ENCODE measurements at places on chromosomes 3 and 15.

GRCh38 chr15:29852201-29852600 lies 29.9 kb upstream of the TJP1 start:
- DNase-seq, result no peak

- DNase-seq, result no peak
These were observed 3.6 kb upstream of the STARD5 start for GRCh38 chr15:81327516-81327915.

DNA sequence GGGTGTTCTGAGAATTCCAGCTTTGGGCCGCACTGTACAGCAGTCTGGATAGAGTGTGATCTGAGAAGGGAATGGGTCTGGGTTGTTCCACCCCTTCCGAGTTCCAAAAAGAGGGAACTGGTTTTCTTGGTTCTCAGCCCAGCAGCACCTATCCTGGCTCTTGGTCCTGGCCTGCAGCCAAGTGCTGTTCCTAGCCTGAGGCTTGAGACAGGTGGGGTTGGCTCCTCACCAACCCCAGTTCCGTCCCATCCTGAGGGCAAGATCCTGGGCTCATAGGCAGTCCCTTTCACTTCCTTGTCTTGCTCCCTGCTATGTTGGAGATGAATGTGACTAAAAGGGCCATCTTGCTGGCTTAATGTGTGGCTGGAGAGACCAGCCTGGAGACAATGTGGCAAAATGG lies 15.2 kb downstream of the IVD start:
- no peak for DNase-seq

DNA sequence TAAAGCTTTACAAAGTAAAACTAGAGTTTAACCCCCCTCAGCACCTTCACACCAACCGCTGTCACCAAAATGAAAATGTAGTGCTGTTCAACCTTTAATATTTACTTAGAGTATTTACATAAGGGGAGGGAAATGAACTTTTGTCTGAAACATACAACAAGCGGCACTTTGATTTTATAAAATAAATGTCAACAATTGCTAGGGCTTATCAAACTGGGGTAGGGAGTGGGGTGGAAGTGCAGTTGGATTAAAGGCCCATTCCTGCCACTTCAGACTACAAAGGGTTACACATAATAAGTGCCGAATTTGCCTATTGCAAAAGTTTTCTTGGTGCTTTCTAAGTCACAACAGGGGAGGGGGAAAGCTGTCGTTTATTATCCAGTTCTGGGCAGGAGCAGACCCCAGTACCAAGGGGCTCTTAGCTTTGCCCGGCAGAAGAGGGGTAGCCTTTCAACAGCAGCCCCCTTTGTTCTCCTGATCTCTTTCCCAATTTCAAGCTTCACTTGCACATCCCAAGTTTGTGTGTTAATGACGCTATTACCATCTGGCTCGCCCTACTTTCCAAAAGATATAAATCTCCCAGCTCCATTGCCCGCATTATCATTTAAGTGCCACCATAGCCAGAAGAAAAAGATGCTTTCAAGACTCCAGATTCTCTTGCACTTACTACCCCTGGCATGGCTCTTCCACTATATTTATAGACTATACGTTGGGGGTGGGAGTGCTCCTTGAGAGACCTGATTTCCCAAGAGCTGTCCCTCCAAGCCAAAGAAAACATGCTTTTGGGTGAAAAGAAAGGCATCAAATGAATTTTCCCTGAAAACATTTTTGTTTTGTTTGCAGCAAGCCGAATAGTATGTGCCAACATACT lies 17.0 kb downstream of the SOX2 start:
- no peak for DNase-seq

DNA sequence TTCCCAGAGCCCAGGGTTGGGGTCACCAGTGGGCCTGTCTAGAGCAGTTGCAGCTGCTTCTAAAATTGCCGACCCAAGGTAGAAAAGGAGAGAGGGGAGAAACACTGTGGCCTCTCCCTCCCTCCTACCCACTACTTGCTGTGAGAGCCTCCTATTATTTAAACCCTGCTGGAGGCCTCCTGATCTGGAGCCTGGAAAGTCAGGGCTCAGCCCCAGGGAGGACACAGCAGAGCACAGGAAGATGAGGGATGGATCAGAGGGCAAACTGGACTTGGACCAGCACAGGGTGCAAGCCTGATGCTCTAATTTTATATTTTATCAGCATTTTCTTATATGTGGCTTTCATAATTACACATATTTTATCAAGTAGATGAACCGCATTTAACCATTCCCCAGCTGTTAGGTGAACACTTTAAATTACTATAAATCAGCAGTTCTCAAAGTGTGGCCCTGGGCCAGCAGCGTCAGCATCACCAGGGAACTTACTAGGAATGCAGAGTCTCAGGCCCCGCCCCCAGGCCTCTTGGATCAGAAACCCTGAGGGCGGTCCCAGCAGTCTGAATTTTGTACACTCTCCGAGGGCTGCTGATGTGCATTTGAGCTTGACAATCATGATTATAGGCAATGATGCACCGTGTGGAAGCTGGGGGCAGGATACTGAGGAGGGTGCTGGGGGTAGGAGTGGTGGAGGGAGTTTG lies 26.7 kb downstream of the SMAD3 start:
- DNase-seq, result no peak

DNA sequence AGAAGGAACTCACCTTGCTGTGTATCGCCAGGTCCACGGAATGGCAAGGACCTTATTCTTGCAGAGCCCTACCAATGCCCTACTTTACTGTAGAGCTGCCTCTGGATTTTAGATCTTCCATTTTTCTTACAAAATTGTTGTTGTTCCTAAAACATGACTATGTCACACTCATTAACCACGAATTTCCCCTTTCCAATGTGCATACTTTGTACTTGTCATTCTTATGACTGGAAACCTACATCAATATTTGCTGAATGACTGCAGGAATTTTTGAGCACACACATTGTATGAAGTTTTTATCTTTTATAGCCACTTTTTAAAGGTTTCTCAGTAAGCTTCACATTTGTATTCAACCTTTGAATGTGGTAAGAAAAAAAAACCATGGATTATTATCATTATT lies 35.9 kb upstream of the CMSS1 start:
- no peak for DNase-seq

DNA sequence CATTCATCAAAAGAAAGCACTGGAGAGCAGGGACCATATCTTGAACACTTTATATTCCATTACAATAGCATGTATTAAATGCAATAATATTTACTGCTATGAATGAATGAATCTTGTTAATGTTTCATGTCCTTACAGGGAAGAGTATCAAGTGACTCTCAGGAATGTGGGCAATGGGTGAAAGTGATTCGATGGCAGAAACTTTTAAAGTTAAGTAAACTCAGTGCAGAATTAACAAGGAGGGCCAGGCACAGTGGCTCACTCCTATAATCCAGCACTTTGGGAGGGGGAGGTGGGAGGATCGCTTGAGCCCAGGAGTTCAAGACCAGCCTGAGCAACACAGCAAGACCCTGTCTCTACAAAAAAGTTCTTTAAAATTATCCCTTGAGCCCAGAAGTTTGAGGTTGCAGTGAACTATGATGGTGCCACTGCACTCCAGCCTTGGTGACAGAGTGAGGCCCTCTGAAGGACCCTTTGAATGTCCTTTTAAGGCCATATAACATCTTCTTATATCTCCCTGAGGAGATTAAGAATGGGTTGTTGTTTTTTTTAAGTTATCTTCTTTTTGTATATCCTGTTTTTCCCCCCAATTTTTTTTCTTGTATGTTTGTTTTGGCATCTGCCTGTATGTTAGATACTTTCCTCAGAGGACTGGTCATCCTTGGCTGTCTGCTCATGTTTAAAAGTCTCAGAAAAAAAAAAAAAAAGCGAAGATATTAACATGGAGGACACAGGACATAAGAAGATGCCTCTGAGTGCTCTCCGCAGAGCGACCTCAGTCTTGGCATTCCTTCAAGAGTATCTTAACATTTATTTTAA lies 9.6 kb upstream of the FSIP1 start:
- no peak for DNase-seq

GRCh38 chr15:35777061-35777460 lies 231.1 kb upstream of the DPH6 start:
- no peak for DNase-seq

DNA sequence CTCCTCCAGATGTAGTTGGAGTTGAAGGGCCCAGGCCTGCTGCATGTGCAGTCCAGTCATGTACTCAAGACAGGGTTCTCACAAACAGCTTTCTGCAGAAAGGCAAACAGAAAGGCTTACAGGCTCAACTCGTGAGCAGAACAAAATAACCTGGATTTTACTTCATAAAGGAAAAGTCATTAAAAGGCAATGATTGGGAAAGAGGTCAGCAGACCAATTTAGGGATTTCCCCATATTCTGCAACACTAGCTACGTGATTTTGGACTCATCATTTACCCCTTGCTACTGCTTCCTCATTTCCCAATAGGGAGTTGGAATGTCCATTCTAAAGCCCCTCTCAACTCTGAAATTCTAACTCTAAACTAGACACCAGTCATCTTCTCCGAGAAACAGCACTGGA lies 18.1 kb downstream of the METTL6 start:
- DNase-seq, result no peak

DNA sequence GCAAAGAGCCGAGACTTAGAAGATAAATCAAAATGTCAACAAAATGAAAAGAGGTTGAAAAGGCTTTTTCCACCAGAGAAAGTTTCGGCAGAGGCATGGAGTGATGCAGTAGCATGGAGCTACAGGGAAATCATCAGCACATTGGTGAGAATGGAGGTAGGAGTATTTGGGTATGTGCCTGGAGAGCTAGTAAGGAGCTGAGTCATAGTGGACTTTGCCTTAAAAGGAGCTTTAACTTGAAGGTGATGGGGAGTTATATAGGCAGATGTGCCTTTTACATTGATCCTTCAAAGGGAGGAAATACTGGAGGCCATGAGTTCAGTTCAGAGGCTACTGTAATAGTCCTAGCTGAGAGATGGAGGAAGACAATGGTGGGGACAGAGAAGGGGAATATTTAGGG lies 44.3 kb downstream of the IL5RA start:
- DNase-seq, result no peak

- no peak for DNase-seq
These were observed 521.5 kb downstream of the RSL24D1 start for GRCh38 chr15:54675241-54675640.

DNA sequence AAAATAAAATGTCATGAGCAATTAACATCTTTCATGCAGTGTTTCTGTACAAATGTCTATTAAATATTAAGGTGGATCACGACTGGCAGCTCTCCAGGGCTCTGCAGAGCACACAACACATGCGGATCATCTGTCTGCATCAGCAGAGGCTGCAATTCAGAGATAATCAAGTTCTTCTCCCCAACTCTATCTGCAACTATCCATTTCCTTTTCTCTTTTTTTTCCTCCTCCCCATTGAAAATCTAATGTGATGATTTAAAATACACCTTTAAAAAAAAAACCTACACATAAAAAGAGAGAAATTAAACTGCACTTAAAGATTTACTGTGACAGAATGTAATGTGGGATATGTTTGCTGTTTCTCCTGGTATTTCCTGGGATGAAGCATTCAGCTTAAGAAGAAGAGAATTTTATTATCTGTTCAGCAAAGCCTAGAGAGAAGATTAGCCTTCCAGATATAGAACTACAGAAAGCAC lies 352.6 kb upstream of the CCDC54 start:
- peak; percentile 4 for DNase-seq

GRCh38 chr3:54696313-54696712 lies 231.5 kb downstream of the LRTM1 start:
- no peak for DNase-seq

DNA sequence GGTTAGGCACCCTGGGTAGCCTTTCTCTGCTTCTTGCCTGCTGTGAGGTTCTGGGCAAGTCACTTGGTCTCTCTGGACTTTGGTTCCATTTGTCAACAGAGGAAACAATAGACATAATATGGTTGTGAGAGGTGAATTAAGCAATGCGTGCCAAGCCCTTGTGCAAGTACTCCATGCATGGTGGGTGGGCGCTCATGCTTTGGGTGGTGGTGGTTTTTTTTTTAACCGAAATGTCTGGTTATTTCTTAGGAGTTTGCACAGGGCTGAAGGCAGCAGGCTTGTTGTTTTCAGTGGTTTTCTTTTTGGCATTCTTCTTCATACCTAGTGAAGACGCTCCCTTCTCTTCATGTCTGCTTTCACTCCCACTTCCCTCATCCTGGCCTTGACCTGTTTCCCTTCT lies 84.2 kb upstream of the LRTM1 start:
- DNase-seq, result no peak

GRCh38 chr3:187810021-187810446 lies 64.8 kb upstream of the BCL6 start:
- DNase-seq, result no peak

- no peak for DNase-seq
These were observed 15.5 kb downstream of the TOP2B start for GRCh38 chr3:25648925-25649830.

DNA sequence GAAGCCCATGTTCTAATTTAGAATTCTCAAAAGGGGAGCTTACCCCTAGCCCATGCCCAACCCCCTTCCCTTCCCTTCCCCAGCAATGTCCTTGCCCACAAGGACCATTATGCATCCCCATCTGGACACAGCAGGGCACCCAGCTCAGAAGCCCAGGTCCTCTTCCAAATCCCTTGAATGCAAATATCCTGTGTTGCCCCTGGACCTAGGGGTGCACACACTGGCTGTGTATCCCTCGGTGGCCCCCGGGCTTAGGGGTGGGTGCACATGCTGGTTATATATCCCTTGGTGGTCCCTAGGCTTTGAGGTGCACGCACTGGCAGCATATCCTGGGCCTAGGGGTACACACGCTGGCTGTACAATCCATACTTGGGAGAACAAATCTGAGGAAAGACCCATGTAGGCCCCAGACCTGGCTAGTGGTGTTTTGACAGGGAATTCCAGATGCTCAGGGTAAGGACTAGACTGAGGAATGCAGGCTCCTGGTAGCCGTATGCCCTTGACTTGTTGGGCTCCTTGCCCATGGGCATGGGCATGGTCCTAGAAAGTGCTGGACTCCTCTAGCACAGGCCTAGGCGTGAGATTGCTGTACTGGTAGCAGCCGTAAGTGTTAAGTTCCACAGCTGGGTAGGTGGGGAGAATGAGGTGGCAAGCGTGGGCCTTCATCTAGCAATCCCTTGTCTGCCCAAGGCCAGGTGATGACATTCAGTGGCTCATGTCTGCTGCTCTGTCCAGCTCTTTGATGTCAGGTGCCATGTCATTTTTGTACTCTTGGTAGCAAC lies 222.4 kb downstream of the OPA1 start:
- no peak for DNase-seq

- DNase-seq, result no peak
These were observed 144.0 kb downstream of the SEMA6D start for GRCh38 chr15:47861111-47861903.

DNA sequence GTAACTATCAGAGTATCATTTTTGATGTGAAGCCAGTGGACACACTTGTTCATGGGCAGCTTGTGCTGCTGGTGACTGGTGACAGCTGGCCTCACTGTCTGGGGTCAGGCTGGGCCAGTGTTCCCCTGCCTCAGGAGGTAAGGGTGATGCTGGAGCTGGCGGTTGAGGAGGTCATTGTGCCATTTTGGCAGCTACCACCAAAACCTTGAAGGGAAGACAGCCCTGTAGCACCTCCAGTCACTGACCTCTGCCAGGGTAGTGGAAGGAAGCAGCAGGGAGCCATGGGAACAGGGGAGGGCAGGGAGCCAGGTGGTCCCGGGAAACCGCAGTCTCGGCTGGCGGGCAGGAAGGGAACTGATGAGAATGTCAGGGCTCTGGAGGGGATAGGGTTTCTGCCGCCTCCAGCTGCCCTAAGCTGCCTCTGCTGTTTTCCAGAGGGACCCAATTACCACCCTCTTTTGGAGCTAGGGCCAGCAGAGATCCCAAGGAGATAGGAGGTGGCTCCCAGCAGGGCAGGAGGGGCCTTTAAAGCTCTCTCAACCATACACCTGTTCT lies 24.8 kb downstream of the FOXL2NB start:
- no peak for DNase-seq

Measured in NCI-H1092 treated with DMSO at 0.1 percent for 48 hours (cell line).